ENCODE measurements at places on chromosomes 1 and 21.

DNA sequence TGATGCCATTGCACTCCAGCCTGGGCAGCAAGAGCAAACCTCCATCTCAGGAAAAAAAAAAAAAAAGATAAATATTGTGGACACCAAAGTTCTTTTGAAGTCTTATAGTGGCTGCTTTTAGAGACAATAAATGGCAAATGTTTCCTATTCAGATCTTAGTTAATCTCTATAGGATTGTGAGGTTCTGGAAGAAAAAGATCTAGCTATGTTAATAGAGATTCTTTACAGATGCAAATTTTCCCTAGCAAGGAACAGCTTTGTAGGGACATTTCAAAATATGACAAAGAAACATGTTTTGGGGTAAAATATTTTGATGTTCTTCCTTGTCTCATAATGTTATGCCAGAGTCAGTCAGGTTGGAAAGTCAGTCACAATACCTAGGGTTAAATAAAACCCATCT lies 24.5 kb upstream of the RCC2 start:
- no peak for DNase-seq

GRCh38 chr1:174276087-174276486 lies 116.8 kb downstream of the RABGAP1L start:
- DNase-seq: no peak

DNA sequence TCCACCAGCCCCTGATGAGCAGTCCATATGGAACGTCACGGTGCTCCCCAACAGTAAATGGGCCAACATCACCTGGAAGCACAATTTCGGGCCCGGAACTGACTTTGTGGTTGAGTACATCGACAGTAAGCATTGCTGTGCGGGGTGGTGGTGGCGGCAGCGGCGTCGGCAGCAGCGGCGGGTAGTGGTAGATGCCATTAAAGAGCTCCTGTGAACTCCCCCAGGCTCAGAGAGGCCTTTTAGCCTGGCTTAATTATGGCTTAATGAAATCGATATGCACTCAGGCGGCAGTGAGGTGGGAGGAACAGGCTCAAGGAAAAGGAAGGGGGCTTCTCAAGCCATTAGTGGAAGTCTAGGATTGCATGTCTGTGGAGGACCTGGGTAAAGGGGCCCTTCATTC lies 41.9 kb upstream of the CNTN2 start:
- DNase-seq: no peak

- DNase-seq: peak; percentile 77
Observed at GRCh38 chr1:88973520-88974137, 18.8 kb downstream of the KYAT3 start.

GRCh38 chr1:40620150-40620549 lies 45.3 kb downstream of the RIMS3 start:
- no peak for DNase-seq

DNA sequence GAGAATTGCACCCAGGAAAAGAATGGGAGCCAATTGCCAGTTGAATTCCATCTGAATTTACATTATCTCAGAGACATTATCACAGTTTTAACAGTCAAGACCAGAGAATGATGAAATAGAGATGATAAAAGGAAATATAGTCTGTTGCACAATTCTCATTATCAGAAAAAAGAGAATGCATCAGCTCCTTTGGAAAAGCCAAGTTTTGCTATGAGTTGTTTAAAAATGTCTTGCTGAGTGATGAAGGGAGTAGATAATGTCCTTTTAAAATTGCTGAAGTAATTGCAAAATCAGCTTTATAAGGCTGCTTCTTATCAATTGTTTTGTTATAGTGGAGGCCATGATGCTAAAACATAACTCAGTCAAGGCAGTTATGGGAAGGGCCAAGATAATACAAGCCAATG lies 37.9 kb upstream of the EEIG2 start:
- no peak for DNase-seq

- no peak for DNase-seq
Observed at GRCh38 chr1:86352086-86352485, 44.0 kb downstream of the ODF2L start.

DNA sequence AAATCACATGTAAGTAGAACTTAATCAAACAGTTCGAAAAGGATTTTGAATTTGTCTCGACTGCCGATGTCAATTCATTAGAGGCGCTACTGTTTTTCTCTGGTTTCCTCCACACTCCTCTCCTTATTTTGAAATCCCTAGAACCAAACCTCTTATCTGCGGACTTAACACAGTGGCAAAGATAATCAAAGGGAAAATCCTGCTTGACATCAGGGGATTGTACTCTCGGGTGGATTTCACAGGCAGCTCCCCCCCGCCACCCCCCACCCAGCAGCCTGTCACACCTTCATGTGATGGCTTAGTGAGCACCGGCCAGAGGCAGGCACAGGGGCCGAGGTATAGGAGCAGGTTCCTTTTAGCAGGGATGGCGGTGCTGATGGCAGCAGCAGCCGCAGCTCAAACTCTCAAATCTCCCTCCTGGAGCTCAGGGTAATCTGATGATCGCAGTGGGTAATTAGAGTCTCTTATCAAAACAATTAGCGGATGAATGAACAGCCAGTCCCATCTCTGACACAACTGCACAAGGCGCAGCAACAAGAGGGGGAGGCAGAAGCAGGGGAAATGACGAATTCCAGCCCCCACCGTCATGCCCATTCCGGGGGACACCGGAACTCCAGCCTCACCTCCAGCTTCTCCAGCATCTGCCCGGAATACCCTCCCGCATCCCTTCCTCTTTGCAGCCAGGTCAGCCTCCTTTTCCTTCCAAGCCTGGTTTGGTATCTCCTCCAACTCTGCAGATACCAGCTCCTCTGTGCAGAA lies 80.3 kb downstream of the SSBP3 start:
- no peak for DNase-seq

DNA sequence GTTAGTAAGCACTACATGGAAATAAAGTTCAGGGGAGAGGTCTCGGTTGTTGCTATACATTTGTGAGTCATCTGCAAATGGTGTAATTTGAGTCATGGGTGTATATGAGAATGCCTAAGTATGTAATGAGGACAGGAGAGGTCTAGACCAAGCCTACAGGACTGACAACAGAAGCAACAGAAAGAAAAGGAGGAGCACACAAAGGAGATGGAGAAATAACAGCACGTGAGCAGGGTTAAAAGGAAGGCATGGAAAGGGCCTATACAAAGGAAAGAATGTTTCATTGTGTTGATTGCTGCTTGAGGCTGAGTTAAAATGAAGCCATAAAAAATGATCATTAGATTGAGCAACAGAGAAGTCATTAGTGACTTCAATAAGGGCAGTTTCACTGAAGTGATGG lies 28.0 kb upstream of the PRKAA2 start:
- no peak for DNase-seq

GRCh38 chr1:67274623-67275325 lies 32.9 kb upstream of the IL12RB2 start:
- no peak for DNase-seq

- no peak for DNase-seq
Observed at GRCh38 chr1:15848143-15848928, 829 bp downstream of the SPEN start.

Measured in Kasumi-1 (cell line).